ENCODE measurements at places on chromosomes 16 and 17.

GRCh38 chr17:49729069-49729468, 21.3 kb upstream of the SLC35B1 start:
- H3K4me3 ChIP-seq, result no peak overlapping the region
- no peaks in the 10 kb centered on the region for H3K27me3 ChIP-seq
- no peak for DNase-seq
- H3K4me1 ChIP-seq, result 0 out of 2 replicates have a peak, but pooled peaks cover under 1% of the 10 kb centered on the region
- peaks cover 21% of the 10 kb centered on the region for H3K36me3 ChIP-seq

DNA sequence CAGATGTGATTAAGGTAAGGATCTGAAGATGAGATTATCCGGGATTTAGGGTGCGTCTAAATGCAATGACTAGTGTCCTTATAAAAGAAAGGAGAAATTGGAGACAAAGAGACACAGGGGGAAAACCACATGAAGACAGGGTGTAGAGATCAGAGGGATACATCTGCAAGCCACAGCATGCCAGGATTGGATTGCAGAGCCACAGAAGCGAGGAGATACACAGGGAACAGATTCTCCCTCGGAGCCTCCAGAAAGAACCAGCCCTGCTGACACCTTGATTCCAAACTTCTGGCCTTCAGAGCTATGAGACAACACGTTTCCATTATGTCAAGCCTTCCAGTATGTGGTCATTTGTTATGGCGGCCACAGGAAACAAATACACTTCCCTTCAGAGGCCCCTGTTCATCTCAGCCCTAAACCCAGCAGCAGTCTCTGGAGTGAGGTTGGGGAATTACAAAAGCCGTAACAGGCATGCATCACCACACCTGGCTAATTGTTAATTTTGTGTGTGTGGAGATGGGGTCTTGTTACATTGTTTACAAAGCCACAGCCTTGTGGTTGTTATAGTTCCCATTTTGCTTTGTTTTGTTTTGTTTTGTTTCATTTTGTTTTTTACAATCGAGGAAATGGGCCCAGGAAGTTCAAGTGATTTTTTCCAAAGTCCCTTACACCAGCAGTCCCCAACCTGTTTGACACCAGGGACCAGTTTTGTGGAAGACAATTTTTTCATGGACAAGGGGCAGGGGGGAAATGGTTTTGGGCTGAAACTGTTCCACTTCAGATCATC, 51.6 kb upstream of the LYRM9 start:
- DNase-seq, result no peak
- peak overlapping the region; percentile 33 for H3K27ac ChIP-seq
- peaks cover 4% of the 10 kb centered on the region for H3K27me3 ChIP-seq
- H3K4me3 ChIP-seq, result no peak overlapping the region
- peaks cover 30% of the 10 kb centered on the region for H3K4me1 ChIP-seq

GRCh38 chr16:48381201-48381600, 4.0 kb downstream of the SIAH1 start:
- peak overlapping the region; percentile 77 for H3K27ac ChIP-seq
- no peaks in the 10 kb centered on the region for H3K27me3 ChIP-seq
- H3K4me1 ChIP-seq, result peaks cover 58% of the 10 kb centered on the region
- 0 out of 2 replicates have a peak, but pooled peaks cover 2% of the 10 kb centered on the region for H3K36me3 ChIP-seq
- DNase-seq, result no peak
- no peak overlapping the region for H3K4me3 ChIP-seq

DNA sequence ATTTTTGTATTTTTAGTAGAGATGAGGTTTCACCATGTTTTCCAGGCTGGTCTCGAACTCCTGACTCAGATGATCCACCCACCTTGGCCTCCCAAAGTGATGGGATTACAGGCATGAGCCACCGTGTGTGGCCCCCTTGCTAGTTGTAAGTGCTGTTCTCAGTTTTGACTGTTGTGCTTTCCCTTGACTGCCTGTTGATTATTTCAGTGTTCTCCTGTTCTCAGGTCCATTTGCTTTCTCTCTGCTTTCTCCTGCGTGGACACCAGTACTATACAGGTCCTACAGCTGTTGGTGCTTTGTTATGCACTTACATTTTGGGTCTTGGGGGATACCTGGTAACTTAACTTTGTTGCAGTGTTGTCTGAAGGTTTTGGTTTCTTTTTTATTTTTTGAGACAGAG, 8.2 kb downstream of the CASC3 start:
- no peaks in the 10 kb centered on the region for H3K27me3 ChIP-seq
- no peak overlapping the region for H3K4me3 ChIP-seq
- H3K27ac ChIP-seq, result peak overlapping the region; percentile 81
- no peak for DNase-seq
- H3K4me1 ChIP-seq, result no peaks in the 10 kb centered on the region
- peaks cover 65% of the 10 kb centered on the region for H3K36me3 ChIP-seq

DNA sequence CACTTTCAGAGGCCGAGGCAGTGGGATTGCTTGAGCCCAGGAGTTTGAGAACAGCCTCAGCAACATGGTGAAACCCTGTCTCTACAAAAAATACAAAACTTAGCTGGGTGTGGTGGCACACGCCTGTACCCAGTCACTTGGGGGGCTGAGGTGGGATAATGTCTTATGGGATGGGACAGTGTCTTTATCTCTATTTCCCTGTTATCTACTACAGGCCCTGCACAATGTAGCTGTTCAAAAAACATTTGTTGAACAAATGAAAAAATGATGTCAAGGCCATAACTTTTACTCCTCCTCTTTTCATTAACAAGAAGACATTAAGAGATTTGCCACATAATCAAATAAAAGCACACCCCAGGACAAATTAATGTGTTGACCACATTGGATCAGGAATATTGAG, 13.8 kb downstream of the TUBG1 start:
- no peak for DNase-seq
- no peaks in the 10 kb centered on the region for H3K36me3 ChIP-seq
- H3K4me3 ChIP-seq, result no peak overlapping the region
- no peak overlapping the region for H3K27ac ChIP-seq

GRCh38 chr16:51242296-51242994, 91.4 kb upstream of the SALL1 start:
- no peak overlapping the region for H3K27ac ChIP-seq
- peaks cover 6% of the 10 kb centered on the region for H3K36me3 ChIP-seq
- no peak for DNase-seq
- H3K27me3 ChIP-seq, result peaks cover 13% of the 10 kb centered on the region

- peaks cover 27% of the 10 kb centered on the region for H3K36me3 ChIP-seq
- DNase-seq, result no peak
- peaks cover 21% of the 10 kb centered on the region for H3K4me1 ChIP-seq
- H3K27me3 ChIP-seq, result no peaks in the 10 kb centered on the region
Measured at GRCh38 chr17:75845933-75846691, 1.9 kb upstream of the UNC13D start.

DNA sequence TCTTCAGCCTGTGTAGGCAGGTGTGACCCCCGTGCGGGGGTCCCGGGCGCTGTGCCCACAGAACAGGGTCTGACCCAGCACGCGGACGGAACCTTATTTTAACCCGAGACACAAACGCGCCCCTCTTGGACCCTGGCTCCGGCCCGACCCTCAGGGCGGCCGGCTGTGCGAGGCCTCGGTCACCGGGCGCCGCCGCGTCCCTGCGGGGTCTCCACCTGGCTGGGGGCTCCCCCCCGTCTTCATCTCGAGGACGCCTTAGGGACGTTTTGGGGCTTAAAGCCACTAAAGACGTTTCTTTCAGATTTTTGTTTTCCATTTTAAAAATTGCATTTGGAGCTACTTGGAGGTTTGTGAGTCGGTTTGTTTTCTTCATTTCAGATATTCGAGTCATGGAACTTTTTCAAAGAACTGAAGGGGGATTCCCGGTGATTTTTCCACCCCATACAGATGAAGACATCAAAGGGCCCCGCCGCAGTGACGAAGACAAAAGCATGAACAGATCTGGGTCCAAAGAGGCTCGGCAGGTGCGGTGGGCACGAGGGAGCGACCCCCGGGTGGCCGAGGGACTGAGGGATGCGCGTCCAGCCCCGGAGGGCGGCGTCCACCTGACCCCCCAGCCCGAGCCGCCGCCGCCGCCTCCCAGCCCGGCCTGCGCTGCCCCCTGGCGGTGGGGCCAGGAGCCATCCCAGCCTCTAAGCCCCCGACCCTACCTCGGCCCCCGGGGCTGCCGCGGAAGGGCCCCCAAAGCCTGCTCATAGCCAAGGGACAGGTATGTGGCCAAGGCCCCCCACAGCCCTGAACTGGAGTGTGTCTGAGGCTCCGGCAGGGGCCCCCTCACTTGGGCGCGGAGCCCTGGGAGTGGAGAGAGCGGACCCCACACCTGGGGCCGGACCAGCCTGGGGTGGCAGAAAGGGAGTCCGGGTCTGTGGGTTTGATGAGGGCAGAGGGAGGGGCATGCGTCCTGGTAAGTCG, 3.8 kb upstream of the CD7 start:
- H3K36me3 ChIP-seq, result no peaks in the 10 kb centered on the region
- no peaks in the 10 kb centered on the region for H3K27me3 ChIP-seq
- peak; percentile 73 for DNase-seq
- H3K4me3 ChIP-seq, result peak overlapping the region; percentile 17

- H3K36me3 ChIP-seq, result peaks cover 17% of the 10 kb centered on the region
- no peak for DNase-seq
- no peaks in the 10 kb centered on the region for H3K27me3 ChIP-seq
- H3K27ac ChIP-seq, result peak overlapping the region; percentile 85
Measured at GRCh38 chr16:608019-608418, 18.2 kb downstream of the RAB40C start.

- peaks cover 8% of the 10 kb centered on the region for H3K4me1 ChIP-seq
- H3K27ac ChIP-seq, result no peak overlapping the region
- H3K36me3 ChIP-seq, result no peaks in the 10 kb centered on the region
- H3K4me3 ChIP-seq, result no peak overlapping the region
Measured at GRCh38 chr16:47644661-47645060, 183.5 kb downstream of the PHKB start.

- H3K27ac ChIP-seq, result no peak overlapping the region
- no peak for DNase-seq
- no peak overlapping the region for H3K4me3 ChIP-seq
- no peaks in the 10 kb centered on the region for H3K27me3 ChIP-seq
- no peaks in the 10 kb centered on the region for H3K36me3 ChIP-seq
Measured at GRCh38 chr17:43616852-43617251, 44.9 kb downstream of the MEOX1 start.

GRCh38 chr16:12123462-12123861, 146.9 kb downstream of the SNX29 start:
- no peaks in the 10 kb centered on the region for H3K4me1 ChIP-seq
- no peaks in the 10 kb centered on the region for H3K36me3 ChIP-seq
- no peak for DNase-seq

- no peaks in the 10 kb centered on the region for H3K27me3 ChIP-seq
- no peaks in the 10 kb centered on the region for H3K36me3 ChIP-seq
- DNase-seq, result peak; percentile 80
- H3K27ac ChIP-seq, result no peak overlapping the region
- H3K4me1 ChIP-seq, result peaks cover 16% of the 10 kb centered on the region
- no peak overlapping the region for H3K4me3 ChIP-seq
Measured at GRCh38 chr17:31068291-31068690, 26.5 kb upstream of the NF1 start.

- peaks cover 16% of the 10 kb centered on the region for H3K27me3 ChIP-seq
- H3K4me3 ChIP-seq, result peak overlapping the region; percentile 90
- no peak for DNase-seq
- H3K4me1 ChIP-seq, result peaks cover 46% of the 10 kb centered on the region
Measured at GRCh38 chr16:22375117-22375962, 921 bp upstream of the CDR2 start.

DNA sequence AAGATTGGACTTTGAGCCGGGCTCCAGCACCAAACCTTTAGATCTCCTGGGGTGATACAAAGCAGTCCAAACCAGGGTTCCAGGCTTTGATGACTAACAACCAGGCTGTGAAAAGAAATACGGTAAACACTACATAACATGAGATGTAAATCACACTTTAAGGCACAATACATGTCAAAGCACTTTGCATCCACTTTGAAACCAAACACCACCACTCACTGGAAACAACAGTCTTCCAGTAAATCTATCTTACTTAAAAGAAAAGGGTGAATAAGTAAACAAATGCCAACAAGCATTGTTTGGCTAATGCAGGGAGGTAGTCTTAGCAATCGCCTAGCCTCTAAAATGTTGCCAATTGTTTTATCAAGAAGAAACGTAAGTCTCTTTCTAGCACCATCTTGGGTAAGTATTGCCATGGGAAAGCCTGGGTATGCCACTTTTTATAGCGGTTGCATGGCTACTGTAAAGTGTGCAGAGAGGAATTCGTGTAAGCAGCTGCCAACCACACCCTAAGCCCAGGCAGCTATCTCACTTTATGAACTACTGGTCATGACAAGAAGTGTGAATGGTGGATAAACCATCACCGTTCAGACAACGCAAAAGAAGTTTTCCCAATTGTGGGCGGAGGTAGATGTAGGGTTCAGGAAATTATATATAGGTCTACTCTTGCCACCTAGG, 267.4 kb upstream of the PSMD7 start:
- peaks cover 92% of the 10 kb centered on the region for H3K4me1 ChIP-seq
- H3K27ac ChIP-seq, result peak overlapping the region; percentile 64
- peak overlapping the region; percentile 39 for H3K4me3 ChIP-seq

GRCh38 chr16:49643429-49644144, 212.3 kb downstream of the ZNF423 start:
- peaks cover 27% of the 10 kb centered on the region for H3K36me3 ChIP-seq
- peaks cover 51% of the 10 kb centered on the region for H3K4me1 ChIP-seq
- peaks cover 2% of the 10 kb centered on the region for H3K27me3 ChIP-seq
- no peak for DNase-seq
- H3K27ac ChIP-seq, result peak overlapping the region; percentile 87

DNA sequence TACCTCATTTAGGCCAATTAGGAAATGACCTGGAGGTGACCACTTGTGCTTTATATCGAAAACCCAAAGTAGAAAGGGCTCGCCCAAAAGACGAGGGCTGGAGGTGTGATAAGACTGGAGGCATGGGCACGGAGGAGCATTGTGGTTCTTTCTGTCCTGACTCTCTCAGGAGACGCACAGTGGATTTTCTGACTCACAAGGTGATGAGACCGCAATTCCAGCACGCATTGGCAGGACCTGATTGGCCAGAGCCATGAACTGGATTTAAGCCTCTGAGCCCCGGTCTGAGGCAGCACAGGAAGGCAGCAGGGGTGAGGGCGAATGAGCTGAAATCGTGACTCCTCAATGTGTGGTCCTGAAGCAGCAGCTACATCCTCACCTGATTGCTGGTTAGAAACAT, 559.1 kb upstream of the SALL1 start:
- peaks cover 15% of the 10 kb centered on the region for H3K36me3 ChIP-seq
- H3K4me1 ChIP-seq, result peaks cover 15% of the 10 kb centered on the region
- no peak overlapping the region for H3K27ac ChIP-seq
- peaks cover 10% of the 10 kb centered on the region for H3K27me3 ChIP-seq
- no peak overlapping the region for H3K4me3 ChIP-seq

GRCh38 chr17:3836551-3836950, 9.5 kb downstream of the NCBP3 start:
- no peaks in the 10 kb centered on the region for H3K4me1 ChIP-seq
- no peaks in the 10 kb centered on the region for H3K27me3 ChIP-seq
- DNase-seq, result no peak

GRCh38 chr17:63841350-63842172, 924 bp downstream of the SMARCD2 start:
- H3K4me1 ChIP-seq, result peaks cover 37% of the 10 kb centered on the region
- H3K27ac ChIP-seq, result peak overlapping the region; percentile 76
- peak; percentile 25 for DNase-seq

DNA sequence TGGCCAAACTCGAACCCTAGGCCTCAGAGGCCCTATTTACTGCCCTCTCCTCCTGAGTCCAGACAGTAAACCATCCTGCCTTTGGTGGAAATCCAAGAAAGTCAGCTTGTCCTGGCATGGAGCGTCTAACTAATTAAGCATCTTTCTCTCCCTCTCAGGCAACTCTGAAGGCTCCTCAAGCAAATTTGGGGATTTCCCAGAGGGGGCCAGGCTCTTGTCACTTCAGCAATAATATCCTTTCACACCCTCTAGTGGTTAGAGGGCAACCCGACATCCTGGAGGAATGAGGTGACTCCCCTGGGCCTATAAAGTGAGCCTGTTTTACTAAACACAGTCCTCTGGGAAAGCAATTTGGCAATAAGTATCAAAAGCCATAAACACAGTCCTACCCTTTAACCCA, 60.4 kb downstream of the NOG start:
- H3K4me1 ChIP-seq, result peaks cover 8% of the 10 kb centered on the region
- peak; percentile 63 for DNase-seq
- no peak overlapping the region for H3K4me3 ChIP-seq
- H3K27me3 ChIP-seq, result peaks cover 4% of the 10 kb centered on the region
- H3K36me3 ChIP-seq, result no peaks in the 10 kb centered on the region

All from WTC11 (cell line).